ENCODE measurements at places on chromosomes 2 and 18.

DNA sequence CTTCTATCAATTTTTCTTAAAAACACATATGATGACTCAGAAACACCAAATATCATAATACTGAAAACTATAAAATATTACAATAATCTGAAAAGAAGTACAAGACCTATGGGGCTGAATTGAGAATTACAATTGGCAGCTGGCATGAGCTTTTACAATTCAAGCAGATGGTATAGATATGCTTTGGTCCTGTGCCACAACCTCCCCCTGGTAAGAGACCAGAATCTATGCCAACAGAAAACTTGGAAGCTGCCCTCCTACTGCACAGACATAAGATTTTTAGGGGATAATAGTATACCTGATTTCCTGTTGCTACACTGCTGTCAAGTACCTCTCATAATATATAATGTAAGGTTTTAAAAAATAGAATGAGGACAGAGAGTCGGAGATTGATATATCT lies 46.8 kb upstream of the CDH7 start:
- DNase-seq, result no peak

DNA sequence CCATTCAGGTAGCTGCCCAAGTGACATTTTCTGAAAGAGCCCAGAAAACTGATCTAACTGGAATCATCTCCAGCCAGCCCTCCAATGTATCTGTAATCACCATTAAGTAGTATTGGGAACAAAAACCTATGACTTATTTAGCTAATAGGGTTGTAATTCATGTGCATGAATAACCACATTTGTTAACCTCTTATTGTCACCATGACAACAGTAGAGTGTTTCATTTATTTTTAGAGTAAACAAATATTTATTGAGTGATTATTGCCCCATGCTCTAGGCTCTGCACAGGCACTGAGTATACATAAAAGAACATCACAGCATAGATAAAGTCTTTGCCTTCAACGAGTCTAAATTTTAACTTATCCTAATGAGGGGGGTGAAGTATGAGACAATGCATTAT lies 265.4 kb upstream of the UBE2E3 start:
- no peak for DNase-seq

DNA sequence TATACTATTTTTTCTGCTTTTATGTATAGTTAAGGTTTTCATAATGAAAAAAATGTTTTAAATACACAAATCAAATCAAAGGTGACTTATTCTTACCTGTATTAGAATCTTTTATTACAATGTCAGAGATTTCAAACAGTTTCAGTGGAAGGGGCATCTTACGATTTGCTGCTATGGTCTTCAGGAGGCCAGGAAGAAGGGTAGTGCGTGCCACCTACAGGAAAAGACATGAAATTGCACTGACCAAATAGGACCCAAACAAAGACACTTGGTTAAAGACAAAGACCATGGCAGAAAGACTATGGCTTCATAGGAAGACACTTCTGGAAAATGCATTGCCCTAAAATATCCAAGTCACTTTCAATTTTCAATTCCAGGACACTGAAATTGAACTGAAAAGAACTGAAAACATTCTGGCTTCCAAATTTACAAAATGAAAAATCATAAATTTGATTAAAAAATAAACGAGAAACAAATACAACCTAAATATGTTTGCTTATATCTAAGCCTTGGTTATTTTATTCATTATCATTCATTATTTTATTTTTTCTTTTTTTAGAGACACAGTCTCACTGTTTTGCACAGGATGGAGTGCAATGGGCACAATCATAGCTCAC lies 42.1 kb downstream of the FARSB start:
- DNase-seq, result no peak

DNA sequence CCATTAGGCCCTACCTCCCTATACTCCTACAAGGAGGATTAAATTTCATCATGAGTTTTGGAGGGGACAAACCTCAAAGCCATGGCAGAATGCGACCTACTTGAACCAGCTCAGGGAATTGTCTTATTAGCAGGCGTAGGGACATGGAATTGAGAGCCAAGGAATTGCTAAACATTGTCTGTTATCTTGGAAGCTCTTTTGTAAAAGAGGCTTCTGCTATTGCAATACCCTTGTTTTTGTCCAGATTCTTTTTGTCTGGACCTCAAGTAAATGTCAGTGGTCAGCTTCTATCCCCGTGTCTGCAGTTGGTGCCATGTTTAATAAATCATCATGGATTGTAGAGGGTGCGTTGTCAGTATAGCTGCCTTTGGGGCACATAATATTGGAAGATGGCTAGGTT lies 62.3 kb downstream of the RHBDD1 start:
- no peak for DNase-seq
